ENCODE measurements at places on chromosomes 16 and 17.

DNA sequence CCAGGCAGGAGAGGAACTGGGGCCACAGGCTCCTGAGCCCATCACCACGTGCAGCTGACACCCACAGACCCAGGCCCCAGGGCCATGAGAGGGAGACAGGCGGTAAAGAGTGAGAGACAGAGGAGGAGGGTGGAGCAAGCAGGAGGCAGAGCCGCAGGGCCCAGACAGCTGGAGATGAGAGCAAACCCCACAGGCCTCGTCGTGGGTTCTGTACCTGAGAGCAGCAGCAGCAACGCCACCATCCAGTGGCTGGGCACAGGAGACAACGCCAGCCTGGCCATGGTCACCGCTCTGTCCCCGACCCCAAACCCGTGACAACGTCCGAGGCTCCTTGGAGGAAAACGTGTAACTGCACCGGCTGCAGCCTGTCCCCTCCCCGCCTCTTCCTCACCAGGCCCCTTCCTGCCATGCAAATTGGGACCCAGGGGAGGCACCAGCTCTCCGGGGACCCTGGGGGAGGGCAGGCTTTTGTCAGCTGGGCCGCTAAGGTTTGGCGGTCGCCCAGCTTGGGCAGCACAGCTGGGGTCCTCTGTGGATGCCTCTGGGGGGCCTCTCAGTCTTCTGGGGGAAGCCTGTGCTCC lies at the start of gene CD79B:
Gene CD79B, minus strand, starts transcription at position 351 of the 581 bp plus-strand sequence. Its CDS starts 70 bp downstream, at position 281.
- DNase-seq: no peak

GRCh38 chr16:15961060-15961511 lies 11.7 kb downstream of the ABCC1 start:
- no peak for DNase-seq

- peak; percentile 36 for DNase-seq
Measured at GRCh38 chr16:51971184-51971583, 575.8 kb downstream of the TOX3 start.

DNA sequence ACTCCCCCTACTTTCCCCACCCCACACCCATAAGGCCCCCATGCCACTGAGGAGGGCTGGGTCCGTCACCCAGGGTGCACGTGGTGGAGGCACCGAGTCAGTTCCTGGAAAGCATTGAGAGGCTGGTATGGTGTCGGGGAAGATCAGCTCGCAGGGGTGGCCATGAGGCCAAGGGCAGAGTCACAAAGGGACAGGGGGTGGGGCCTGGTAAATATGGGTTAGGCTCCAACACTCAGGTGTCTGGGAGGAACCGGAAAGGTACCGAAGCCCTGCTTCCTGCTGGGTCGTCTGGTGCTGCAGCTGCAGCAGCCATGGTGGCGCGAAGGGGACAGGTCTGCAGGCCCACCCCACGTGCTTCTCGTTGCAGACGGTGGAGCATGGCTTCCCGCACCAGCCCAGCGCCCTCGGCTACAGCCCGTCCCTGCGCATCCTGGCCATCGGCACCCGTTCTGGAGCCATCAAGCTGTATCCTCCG lies 30.2 kb downstream of the LLGL2 start:
- DNase-seq: no peak

DNA sequence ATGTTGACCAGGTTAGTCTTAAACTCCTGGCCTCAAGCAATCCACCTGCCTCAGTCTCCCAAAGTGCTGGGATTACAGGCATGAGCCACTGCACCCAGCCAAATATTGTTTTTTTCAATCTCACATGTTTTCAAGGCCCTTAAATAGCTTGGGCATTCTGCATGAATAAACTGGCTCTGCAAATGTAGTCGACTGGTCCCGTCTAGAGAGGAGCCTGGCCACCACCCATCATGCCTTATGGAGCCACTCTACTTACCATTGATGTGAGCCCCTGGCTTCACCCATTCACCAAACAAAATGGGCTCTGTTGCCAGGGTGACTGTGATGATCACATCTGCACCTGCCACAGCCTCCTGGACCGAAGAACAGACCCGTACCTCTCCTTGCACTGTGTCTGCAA lies 10.8 kb downstream of the CRYM start:
- no peak for DNase-seq

GRCh38 chr17:34458266-34458665 lies 95.2 kb upstream of the CCL1 start:
- no peak for DNase-seq

GRCh38 chr17:43368740-43369506 lies 29.9 kb upstream of the ARL4D start:
- peak; percentile 93 for DNase-seq

All from NCI-H2171 treated with DMSO at 0.1 percent for 48 hours (cell line).